ENCODE measurements at places on chromosomes 7 and 10. TPM values are rescaled to one million over a fixed set of nuclear protein-coding genes. Genes with fewer than 3 reads are reported as not detected.
A peak's percentile ranks its signal among the peaks of the same experiment; 100 is the strongest.

GRCh38 chr7:3578399-3578798 lies 277.3 kb downstream of the SDK1 start:
- no peak overlapping the region for H3K4me3 ChIP-seq
- DNase-seq, result no peak
- H3K27ac ChIP-seq, result no peak overlapping the region
- no peaks in the 10 kb centered on the region for H3K36me3 ChIP-seq
- no peaks in the 10 kb centered on the region for H3K27me3 ChIP-seq

DNA sequence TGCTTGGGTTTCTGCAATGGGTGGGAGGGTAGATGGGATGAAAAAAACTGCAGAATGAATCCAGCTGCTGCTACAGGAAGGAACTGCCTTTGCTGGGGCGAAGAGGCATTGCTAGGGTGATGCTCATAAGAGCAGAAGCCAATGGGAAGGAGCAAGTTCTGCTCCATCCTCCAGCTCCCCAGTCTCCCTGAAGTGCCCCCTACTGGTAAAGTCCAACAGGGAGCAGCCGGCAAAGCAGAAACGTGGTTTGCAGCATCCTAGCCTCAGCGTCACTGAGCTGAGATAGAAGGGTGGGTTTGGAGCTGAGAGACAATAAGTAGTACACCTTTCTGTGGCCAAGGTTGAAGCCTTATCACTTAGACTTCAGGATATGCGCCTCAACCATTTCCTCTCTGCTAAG lies 220.5 kb downstream of the CCSER2 start:
- DNase-seq, result no peak
- H3K36me3 ChIP-seq, result no peaks in the 10 kb centered on the region
- H3K27me3 ChIP-seq, result no peaks in the 10 kb centered on the region
- no peak overlapping the region for H3K27ac ChIP-seq
- no peak overlapping the region for H3K4me3 ChIP-seq

DNA sequence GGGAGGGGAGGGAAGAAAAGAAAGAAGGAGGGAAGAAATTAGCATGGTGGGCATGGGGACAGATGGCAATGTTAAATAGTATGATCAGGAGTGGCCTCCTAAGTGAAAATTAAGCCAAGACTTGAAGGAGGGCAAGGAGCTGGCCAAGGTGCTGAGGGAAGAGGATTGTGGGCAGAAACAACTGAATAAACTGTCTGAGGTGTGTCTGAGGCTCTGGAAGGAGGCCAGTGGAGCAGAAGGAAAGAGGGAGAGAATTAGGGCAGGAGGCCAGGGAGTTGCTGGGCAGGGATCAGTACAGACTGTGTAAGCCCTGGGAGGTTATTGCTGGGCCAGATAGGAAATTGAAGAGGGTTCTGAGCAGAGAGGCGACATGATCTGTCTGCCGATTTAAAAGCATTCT lies 40.6 kb upstream of the VKORC1L1 start:
- H3K27ac ChIP-seq, result no peak overlapping the region
- H3K4me1 ChIP-seq, result no peaks in the 10 kb centered on the region
- no peaks in the 10 kb centered on the region for H3K36me3 ChIP-seq
- no peaks in the 10 kb centered on the region for H3K27me3 ChIP-seq
- H3K4me3 ChIP-seq, result no peak overlapping the region
- no peak for DNase-seq

- no peaks in the 10 kb centered on the region for H3K4me1 ChIP-seq
- H3K27ac ChIP-seq, result no peak overlapping the region
- H3K4me3 ChIP-seq, result no peak overlapping the region
- DNase-seq, result no peak
These were observed 249.4 kb downstream of the CRPPA start for GRCh38 chr7:16171928-16172327.

- H3K4me3 ChIP-seq, result no peak overlapping the region
- no peak overlapping the region for H3K27ac ChIP-seq
- H3K27me3 ChIP-seq, result no peaks in the 10 kb centered on the region
- DNase-seq, result peak; percentile 62
- H3K36me3 ChIP-seq, result no peaks in the 10 kb centered on the region
These were observed 582.4 kb downstream of the SUGCT start for GRCh38 chr7:40717242-40717641.

GRCh38 chr10:100562008-100562672 lies 26.4 kb downstream of the HIF1AN start:
- no peaks in the 10 kb centered on the region for H3K36me3 ChIP-seq
- peak overlapping the region; percentile 49 for H3K4me3 ChIP-seq
- DNase-seq, result peak; percentile 86
- H3K27me3 ChIP-seq, result no peaks in the 10 kb centered on the region

GRCh38 chr7:156475666-156476065 lies 164.9 kb upstream of the RNF32 start:
- DNase-seq, result peak; percentile 34
- no peaks in the 10 kb centered on the region for H3K36me3 ChIP-seq
- no peak overlapping the region for H3K4me3 ChIP-seq

- no peaks in the 10 kb centered on the region for H3K27me3 ChIP-seq
- H3K4me3 ChIP-seq, result no peak overlapping the region
- no peak overlapping the region for H3K27ac ChIP-seq
- DNase-seq, result no peak
- no peaks in the 10 kb centered on the region for H3K4me1 ChIP-seq
These were observed 18.1 kb downstream of the CDC123 start for GRCh38 chr10:12214093-12214492.

- DNase-seq, result no peak
- no peak overlapping the region for H3K4me3 ChIP-seq
- H3K27me3 ChIP-seq, result no peaks in the 10 kb centered on the region
These were observed 71.7 kb upstream of the ADAM12 start for GRCh38 chr10:126459878-126460481.

DNA sequence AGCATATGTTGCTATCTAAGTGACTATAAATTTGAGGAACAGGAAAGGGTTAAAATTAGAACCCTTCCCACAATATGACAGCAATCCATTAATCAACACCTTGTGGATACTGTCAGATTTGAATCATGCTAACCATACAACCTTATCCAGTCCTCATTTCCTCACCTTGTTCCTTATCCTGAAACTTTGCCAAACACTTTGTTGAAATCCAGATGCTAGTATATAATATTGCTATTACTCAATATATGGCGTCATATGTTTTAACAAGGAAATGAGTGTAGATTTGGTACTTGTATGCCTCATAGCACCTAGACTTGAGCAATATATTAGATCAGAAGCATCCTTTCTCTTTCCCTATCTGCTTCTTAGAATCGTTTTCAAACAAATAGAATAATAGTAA lies 66.3 kb upstream of the SLC25A13 start:
- H3K27me3 ChIP-seq, result no peaks in the 10 kb centered on the region
- H3K4me1 ChIP-seq, result peaks cover 5% of the 10 kb centered on the region
- no peak overlapping the region for H3K27ac ChIP-seq
- H3K4me3 ChIP-seq, result no peak overlapping the region
- DNase-seq, result no peak

DNA sequence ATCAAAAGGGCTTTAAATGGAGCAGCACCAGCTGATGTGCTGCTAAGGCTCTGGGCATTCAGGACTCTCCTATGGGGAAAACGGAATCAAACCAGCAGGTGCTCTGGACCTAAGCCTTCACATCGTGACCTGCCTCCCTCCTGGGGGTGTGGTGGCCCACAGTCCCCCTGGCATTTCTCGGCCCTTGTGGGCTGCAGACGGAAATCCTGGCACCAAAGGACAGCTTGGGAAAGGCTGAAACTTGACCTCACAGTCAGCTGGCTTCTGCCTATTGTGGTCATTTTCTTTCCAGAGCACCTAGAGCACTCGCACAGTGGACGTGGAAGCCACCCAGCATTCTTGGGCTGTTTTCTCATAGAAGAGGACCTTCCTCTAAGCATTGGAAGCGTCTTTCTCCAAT lies 74.8 kb downstream of the TPST1 start:
- H3K27ac ChIP-seq, result no peak overlapping the region

DNA sequence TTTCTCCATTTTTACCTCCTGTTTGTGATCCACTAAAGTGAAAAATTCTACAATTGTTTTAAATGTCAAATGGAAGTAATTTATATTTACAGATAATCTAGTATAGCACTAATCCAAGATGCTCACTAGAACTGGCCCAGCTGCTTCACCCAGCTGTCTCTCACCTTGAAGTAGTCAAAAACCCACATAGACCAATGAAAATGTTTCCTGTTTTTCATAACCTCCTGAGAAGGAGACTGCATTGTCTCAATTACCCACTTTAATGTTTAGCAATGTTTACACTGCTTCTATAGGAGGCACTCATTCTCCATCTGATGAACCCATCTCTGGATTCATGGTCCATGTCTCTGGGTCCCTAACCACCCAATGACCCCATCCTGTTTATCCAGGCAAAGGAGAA lies 56.1 kb upstream of the ADO start:
- no peak overlapping the region for H3K4me3 ChIP-seq
- no peak for DNase-seq
- no peaks in the 10 kb centered on the region for H3K4me1 ChIP-seq

DNA sequence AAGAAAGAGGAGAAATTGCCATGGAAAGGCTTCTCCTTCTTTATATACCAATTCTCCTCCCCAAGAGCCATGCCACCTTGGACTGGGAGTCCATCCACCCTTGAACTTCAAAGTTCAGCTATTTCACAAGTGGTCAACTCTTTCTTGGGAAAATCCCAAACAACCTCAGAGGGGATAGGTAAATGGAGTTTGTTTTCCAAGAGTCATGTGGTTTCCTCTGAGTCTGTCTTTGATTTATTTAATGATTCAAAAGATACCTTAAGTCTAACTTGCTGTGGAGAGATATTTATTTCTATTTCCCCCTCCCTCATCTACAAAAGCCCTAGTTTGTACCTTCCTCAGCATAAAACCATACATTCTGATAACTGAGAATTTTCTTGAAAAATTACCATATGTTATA lies 758.6 kb upstream of the IGFBP3 start:
- no peaks in the 10 kb centered on the region for H3K4me1 ChIP-seq
- H3K4me3 ChIP-seq, result no peak overlapping the region
- no peak overlapping the region for H3K27ac ChIP-seq
- H3K36me3 ChIP-seq, result no peaks in the 10 kb centered on the region
- no peaks in the 10 kb centered on the region for H3K27me3 ChIP-seq

DNA sequence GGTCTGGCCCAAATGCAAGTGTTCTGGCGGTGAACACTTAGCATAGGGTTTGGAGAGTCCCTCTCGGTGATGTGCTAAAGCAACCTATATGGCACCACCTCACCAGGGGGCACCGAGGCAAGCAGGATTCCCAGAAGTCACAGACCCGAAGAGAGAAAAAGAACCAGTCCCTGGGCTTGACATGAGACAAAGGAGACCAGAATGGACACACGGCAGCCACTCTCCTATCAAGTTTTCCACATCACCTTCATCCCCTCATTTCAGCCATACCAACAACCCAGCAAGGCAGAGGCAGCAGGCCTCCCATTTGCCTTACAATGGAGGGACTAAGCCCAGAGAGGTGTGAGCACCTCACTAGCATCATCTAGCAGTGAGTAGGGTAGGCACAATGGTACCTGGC lies 19.7 kb downstream of the GPRIN2 start:
- H3K27me3 ChIP-seq, result no peaks in the 10 kb centered on the region
- no peak for DNase-seq
- H3K36me3 ChIP-seq, result no peaks in the 10 kb centered on the region
- H3K4me1 ChIP-seq, result peaks cover 4% of the 10 kb centered on the region
- no peak overlapping the region for H3K4me3 ChIP-seq

- DNase-seq, result peak; percentile 87
- H3K27ac ChIP-seq, result peak within 1 kb of the TSS; percentile 78
- H3K4me1 ChIP-seq, result peaks cover 4% of the 10 kb centered on the region
- no peaks in the 10 kb centered on the region for H3K36me3 ChIP-seq
- no peaks in the 10 kb centered on the region for H3K27me3 ChIP-seq
These were observed at the start of gene FIGNL1 for GRCh38 chr7:50449881-50450589. FIGNL1 (minus strand) TSS chr7:50450350; CDS start chr7:50447287, 3,063 bp downstream.

- H3K27me3 ChIP-seq, result no peaks in the 10 kb centered on the region
- H3K4me1 ChIP-seq, result no peaks in the 10 kb centered on the region
- no peak overlapping the region for H3K4me3 ChIP-seq
- no peaks in the 10 kb centered on the region for H3K36me3 ChIP-seq
These were observed 415.1 kb downstream of the GFRA1 start for GRCh38 chr10:115857856-115858255.

DNA sequence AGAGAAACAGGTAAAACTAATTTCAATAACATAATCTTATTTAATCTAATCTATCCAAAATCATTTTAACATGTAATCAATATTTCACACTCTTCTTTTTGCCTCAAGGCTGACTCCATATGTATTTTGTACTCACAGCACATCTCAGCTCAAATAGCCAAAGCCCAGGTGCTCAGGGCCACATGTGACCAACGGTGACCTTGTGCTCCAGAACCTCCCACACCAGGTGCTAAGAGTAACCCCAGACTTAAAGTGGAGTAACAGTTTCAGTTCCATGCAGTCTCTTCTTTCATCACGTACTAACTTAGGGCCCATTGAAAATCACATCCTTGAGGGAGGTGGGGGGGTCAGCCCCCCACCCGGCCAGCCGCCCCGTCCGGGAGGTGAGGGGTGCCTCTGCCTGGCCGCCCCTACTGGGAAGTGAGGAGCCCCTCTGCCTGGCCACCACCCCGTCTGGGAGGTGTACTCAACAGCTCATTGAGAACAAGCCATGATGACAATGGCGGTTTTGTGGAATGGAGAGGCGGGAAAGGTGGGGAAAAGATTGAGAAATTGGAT lies 47.3 kb downstream of the NCAPG2 start:
- no peaks in the 10 kb centered on the region for H3K36me3 ChIP-seq
- no peak overlapping the region for H3K27ac ChIP-seq
- no peaks in the 10 kb centered on the region for H3K4me1 ChIP-seq
- no peak overlapping the region for H3K4me3 ChIP-seq
- no peaks in the 10 kb centered on the region for H3K27me3 ChIP-seq

DNA sequence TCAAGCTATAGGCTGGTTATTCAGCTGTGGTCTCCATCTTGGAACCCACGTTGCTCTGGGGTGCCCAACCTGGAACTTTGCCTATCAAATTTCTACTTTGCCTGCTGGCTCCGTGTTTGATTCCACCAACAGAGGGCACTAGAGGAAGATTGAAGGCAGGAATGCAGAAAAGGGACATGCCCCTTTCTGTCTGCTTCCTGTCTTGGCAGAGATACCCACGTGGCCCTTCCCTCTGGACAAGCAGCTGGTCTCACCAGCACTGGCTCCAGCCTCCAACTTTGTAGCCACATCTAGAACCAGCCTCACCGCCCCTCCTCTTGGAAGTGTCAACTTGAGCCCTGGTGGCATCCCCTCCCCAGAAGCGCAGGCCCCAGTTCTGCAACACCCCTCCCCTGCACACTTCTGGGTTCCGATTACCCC lies 52.1 kb upstream of the ZNF438 start:
- H3K27me3 ChIP-seq, result no peaks in the 10 kb centered on the region
- H3K27ac ChIP-seq, result no peak overlapping the region
- H3K4me3 ChIP-seq, result no peak overlapping the region
- DNase-seq, result peak; percentile 59

GRCh38 chr10:104127411-104127810 lies 5.4 kb downstream of the SFR1 start:
- H3K27me3 ChIP-seq, result no peaks in the 10 kb centered on the region
- H3K4me3 ChIP-seq, result no peak overlapping the region
- H3K36me3 ChIP-seq, result no peaks in the 10 kb centered on the region
- peak; percentile 20 for DNase-seq
- no peaks in the 10 kb centered on the region for H3K4me1 ChIP-seq

ANKRD30A gene
- 11.9 TPM for total RNA-seq

SLC26A5 gene
- 1.7 TPM for total RNA-seq

MSMB gene
- 1.4 TPM for total RNA-seq

HIP1 gene
- 43.5 TPM for total RNA-seq

LGI1 gene
- 0.56 TPM for total RNA-seq

IL2RA gene
- total RNA-seq, result 0.62 TPM

MUC3A gene
- total RNA-seq, result 1.6 TPM

FXYD4 gene
- 1.5 TPM for total RNA-seq
